NCI-H82 (cell line): ENCODE measurements at places on chromosomes 1 and 21.

- no peak for DNase-seq
These were observed 81.1 kb downstream of the OLFM3 start for GRCh38 chr1:101915597-101915996.

DNA sequence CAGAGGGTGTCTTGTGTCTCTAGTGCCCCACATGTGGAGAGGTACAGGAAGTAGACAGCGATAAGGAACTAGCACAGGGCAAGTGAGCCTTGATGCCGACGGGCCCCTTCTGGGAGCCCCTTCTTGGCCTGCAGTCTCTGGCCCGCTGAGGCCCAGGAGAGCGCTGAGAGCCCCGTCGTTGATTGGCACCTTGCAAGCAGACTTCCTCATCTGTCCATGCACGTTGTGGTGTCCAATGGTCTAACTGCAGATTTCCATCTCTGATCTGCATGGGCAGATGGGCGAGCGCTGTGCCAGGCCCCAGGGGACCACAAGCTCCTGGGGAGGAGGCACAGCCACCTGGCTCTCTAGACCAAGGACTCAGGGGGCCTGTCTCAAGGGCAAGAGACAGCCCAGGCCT, 32.4 kb downstream of the PLEKHA6 start:
- peak; percentile 51 for DNase-seq

- no peak for DNase-seq
These were observed 141.0 kb upstream of the HP1BP3 start for GRCh38 chr1:20928146-20928545.

DNA sequence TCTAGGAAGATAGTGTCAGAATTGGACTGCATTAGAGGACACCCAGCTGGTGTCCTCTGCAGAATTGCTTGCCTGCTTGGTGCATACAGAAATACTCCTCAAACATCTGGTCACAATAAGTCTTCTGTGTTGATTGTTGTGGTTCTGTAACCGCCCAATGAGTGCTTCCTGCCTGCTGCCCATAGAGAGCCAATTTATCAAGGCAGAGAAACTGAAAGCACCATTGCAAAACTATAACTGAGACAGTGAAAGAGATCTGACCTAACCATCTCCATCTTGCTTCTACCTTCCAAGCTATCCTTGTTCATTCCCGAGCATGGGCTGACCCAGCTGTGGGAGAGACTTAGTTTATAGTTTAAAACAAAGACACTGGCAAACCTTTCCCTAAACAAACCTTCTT, 462.4 kb upstream of the RGS18 start:
- no peak for DNase-seq

DNA sequence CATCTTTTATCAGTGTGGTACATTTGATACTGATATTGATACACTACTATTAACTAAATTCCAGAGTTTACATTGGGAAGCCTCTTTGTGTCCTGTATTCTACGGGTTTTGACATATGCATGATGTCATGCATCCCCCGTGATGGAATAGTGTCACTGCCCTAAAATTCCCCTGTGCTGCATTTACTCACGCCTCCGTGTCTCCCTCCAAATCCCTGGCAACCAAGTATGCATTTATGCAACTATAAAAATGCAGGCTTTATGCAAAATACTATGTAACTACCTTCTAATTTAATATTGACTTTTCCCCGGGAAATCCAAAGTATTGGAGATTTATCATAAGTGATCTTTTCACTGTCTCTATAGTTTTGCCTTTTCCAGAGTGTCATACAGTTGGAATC, 453.7 kb upstream of the RUNX1 start:
- DNase-seq, result no peak

DNA sequence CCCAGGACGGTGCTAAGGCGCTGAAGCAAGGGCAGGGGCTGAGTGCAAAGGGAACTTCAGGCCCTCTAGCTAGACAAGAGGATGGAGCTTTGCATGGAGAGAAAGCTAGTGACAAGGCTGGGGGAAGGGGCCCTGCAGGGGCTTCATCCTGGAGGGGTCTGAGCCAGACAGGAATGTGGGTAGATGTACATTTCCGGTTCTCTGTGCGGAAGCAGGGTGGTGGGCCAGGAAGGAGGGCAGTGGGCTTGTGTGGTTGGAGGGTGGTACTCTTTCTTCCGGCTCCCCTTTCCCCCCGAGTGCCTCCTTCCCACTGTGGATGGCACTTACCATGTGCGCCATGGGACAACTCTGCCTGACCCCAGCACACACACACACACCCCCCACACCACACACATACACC, 1.5 kb downstream of the KISS1 start:
- DNase-seq, result no peak

GRCh38 chr21:16768096-16768495, 744.7 kb upstream of the CXADR start:
- DNase-seq, result no peak

DNA sequence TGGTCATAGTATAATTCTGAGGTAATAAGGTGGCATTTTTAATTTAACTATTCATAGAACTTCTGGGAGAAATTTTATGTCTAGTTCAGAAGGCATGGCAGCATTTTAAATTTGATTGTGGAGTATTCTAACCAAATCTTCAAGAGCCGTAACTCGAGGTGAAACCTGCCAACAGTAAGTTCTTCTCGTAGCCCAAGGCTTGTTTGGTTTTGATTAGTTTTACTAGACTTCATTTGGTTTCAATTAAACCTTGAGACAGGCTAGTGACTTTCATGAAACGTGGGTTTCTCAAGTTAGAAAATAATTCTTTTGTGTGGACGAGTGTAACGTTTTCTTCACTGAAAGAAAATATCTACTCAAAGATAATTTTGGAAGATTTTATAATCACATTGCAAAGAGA, 395.5 kb downstream of the USP25 start:
- DNase-seq, result no peak

GRCh38 chr1:183144752-183145151, 41.3 kb upstream of the LAMC2 start:
- DNase-seq, result no peak

DNA sequence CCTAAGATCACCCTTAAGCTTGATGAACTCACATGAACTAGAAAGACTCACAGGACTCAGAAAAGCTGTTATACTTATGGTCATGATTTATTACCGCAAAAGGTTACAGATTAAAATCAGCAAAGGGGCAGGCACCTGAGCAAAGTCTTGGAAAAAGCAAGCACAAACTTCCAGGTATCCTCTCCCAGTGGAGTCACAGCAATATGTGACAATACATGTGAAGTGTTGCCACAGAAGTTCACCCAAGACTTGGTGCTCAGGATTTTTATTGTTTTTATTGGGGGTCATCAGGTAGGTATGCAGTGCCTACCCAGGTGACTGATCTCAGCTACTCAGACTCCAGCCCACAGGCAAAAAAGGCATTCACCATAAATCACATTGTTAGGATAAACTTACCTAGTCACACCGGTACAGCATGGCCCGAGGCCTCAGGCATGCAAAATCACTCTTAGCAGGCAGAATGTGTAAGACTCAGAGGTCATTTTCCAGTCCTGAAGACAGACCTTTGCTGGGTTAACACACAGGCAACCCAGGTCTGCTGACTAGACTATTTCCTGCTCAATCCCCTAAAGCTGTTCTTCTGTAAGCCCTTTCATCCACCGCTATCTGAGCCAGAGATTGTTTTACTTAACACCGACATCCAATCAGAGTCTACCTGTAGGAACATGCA, 55.6 kb downstream of the SSX2IP start:
- peak; percentile 62 for DNase-seq

DNA sequence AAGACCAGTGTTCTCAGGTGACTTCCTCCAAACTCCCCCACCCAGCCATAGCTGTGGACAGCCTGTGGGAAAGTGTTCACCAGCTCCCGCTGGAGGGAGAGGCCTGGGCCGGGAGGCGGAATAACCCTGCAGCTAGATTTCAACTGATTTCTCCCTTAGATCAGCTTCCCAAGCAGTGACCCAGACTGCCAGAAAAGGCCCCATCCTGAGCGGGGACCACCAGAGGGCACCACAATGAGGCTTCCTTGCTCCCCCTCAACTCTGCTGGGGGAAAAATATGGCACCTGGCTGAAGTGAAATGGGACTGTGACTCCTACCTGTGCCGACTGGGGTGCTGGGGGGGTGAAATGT, 50.8 kb downstream of the RHBG start:
- peak; percentile 66 for DNase-seq

GRCh38 chr1:109091078-109091838, 694 bp downstream of the TMEM167B start:
- DNase-seq, result peak; percentile 75

DNA sequence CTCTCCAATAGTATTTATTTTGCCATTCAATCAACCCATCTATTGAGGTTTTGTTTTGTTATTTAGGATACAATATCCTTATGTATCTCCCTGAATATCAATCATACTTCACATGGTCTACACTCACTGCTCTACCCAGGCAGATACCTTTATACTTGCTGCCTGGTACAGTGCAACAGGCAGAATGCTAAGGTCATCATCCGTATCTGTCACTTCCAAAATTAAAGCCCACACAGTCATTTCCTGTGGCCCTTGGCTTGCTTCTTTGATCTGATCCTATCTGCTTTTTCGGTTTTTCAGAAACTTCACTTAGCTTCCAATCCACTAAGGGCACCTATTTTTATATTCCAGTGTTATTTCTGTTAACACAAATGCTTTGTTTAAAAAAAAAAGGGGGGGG, 22.3 kb upstream of the ZZZ3 start:
- no peak for DNase-seq

DNA sequence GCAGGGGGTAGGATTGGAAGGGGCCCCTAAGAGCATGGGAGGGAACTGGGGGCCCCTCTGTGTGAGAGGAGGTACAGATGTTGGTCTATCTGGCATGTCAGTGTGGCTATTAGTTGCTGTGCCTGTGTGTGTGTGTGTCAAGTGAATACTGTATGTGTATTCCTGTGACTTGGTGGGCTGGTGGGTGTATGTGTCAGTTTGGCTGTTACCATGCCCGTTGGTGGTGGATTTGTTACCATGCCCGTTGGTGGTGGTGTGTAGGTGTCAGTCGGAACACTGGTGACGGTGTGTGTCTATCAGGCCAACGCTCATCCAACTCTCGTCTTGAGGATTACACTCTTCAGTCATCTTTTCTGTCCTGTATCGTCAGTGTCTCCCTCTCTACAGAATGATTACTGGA, 22.6 kb downstream of the TFAP2E start:
- no peak for DNase-seq

- no peak for DNase-seq
These were observed 403.6 kb downstream of the PTPRU start for GRCh38 chr1:29639741-29640427.

- DNase-seq, result no peak
These were observed 708.1 kb downstream of the MRPL39 start for GRCh38 chr21:24899138-24899537.

- DNase-seq, result no peak
These were observed 6.4 kb downstream of the MT1HL1 start for GRCh38 chr1:236997882-236998281.

DNA sequence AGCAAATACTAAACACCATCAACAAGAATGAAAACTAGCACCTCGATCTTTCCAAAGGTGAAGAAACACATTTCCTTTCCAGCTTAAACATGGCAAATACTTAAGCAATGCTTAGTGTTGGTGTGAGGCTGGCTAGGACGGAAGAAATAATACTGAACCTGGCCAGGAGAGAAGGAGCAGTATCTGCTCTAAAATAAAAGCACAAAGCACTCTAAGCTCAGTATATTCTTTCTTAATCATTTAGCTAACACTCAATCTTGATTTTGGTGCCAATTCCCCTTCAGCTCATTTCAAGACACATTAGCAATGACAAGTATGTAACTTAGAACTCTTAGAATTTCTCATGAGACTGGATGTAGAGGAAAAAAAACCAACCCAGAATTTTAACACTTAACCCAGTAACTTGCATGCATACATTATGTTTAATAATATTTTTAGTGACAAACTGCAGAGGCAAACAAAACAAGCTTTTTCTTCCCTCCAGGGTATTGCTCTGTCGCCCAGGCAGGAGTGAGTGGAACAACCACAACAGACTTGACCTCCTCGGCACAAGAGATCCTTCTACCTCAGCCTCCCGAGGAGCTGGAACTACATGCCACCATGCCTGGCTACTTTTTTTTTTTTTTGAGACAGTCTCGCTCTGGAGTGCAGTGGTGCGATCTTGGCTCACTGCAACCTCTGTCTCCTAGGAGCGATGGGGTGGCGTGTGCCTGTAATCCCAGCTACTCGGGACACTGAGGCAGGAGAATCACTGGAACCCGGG, 54.3 kb downstream of the DEGS1 start:
- no peak for DNase-seq

DNA sequence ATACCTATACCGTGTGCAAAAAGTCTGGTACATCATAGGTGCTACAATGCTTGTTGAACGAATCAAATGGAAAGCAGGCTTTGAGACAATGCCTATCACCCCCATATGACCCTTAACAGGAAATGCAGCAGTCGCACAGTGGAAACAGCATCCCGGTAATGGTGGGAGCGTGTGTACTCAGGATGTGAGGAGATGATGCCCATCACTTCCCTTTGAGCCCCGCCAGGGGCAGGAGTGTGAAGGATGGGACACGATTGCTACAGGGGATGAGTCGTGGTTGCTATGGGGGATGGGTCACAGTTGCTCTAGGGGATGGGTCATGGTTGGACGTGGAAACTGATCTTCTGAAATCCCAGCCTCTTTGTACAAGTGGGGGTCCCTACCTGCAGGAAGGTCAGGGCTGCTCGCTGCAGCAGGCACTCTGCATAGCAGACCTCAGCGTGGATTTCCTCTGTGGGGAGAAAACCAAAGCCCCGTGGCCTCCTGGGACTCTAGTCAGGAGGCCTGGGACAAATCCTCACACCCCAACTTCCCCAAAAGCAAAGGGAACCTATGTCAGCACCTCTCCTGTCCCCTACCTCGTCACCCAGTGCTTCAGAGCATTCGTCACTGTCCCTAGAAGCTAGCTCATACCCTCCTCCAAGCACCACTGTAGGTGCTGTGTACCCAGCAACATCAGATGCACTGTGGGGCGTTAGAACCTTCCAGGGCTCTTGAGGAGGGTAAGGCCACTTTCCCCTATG, 19.3 kb downstream of the TTC39A start:
- DNase-seq, result no peak

GRCh38 chr1:43274125-43274803, 4.5 kb downstream of the TMEM125 start:
- no peak for DNase-seq

- no peak for DNase-seq
These were observed 344.6 kb upstream of the AJAP1 start for GRCh38 chr1:4309676-4310320.

DNA sequence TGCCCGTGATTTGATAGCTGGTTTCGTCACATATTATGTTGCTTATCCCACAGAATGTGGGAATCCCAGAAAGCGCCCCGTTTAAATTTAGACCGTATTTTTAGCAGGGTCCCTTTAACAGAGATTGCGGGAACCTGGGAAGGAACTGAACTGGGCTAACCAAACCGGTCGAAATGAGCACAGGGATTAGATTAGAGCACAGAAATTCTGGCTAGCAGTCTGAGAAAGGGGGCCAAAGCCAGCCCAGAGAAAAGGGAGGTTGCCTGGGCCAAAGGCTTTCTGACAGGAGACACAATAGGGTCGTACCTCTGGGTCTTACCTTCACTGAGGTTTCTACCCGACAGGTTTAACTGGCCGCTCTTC, 327 bp downstream of the LRRC40 start:
- DNase-seq, result no peak

- no peak for DNase-seq
These were observed 4.3 kb downstream of the HSF2BP start for GRCh38 chr21:43654806-43655489.
